ENCODE measurements at places on chromosomes 2 and 18.

- DNase-seq, result no peak
Observed at GRCh38 chr2:18301421-18302139, 258.9 kb downstream of the RDH14 start.

DNA sequence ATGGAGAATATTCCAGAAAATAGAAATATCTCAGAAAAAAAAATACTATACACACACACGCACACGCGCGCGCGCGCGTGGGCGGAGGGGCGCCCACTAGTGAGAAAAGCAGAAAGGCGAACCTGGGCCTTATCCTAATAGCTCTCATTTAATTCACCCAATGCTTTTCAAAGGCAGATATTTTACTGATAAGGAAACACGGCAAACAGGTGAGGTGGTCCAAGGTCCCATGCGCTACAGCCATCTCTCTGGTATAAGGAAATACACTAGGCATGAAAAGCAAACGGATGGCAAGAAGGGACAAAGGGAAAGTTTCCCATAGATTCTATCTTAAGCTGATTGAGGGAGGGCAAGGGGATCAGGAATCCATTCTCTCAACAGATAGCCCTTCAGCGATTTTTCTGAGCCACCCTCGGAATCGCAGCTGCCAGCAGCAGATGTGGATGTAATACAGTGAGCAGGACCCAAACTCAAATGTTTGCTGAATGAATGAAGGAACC lies 136.7 kb downstream of the TMEM247 start:
- DNase-seq, result no peak

GRCh38 chr2:157336137-157337010 lies 10.8 kb upstream of the ERMN start:
- DNase-seq, result no peak

GRCh38 chr2:122023059-122023864 lies 267.8 kb downstream of the TSN start:
- DNase-seq, result no peak

DNA sequence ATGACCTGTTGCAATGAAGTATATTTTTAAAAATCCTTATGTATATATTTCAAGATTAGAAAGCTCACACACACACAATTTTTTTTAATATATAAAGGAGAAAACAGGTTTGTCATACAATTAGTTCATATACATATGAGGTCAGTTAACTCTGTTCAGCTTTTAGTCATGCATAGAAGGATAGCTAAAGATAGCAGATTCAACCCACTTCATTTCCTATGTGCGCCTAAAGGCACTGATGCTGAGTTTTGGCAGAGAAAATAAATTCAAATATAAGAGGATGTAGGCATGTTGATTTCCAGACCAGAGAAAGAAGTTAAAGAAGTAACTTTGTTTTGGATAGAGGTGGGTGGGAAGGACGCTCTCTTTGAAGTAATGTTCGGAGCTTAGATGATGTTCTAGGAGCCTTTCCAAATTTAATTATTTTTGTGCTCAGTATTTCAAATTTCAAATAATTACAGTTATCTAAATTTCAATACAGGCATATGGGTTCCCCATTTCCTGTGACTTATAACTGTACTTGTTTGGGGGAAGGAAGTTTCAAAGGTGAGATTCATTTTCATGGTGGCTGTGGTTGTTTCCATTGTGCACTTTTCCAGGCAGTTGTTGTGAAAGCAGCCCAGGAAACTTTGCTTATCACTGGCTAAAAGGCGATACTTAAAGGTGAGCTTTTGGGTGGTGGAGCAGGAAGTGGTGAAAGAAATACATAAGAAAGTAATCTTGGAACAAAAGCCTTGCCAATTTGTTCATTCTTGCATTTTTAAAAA lies 523.4 kb upstream of the FANCL start:
- DNase-seq, result no peak

- no peak for DNase-seq
Observed at GRCh38 chr18:55328301-55328700, 259.7 kb downstream of the TCF4 start.

DNA sequence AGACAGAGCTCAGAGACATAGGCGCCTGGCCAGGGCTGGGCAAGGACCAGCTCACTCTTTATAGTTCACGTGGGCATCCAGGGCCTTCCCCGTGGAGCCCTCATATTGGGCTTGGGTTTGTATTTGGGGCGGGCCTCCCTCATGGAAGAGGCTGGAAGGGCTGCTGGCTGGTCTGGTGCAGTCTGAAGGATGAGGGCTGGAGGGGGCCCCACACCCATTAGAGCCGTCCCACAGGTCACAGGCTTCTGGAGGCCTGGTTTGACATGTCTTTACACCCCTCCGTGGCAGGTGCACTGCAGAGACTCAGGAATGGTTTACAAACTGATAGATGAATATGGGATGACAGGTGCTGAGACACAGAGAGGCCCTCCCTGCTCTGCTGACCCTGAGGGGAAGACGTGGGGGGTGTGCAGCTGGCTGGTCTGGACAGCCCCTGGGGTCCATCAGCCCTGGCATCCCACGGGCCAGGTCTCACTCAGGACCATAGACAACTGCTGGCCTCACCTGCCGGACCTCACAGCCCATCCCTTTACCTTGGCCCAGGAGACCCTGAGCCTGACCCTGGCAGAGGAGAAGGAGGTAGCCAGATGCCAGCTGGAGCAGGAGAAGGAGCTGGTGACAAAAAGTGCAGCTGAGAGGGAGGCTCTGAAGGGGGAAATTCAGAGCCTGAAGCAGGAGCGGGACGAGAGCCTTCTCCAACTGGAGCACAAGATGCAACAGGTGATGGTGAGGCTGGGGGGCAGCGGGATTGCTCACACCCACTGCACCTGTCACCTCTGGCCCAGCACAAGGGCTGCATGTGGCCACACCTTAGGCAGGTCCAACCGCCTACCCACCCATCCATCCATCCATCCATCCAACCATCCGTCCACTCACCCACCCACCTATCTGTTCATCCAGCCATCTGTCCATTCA lies 43.9 kb downstream of the CROCC2 start:
- DNase-seq, result no peak

- DNase-seq, result no peak
Observed at GRCh38 chr2:195044801-195045200, 612.2 kb upstream of the SLC39A10 start.

- DNase-seq, result no peak
Observed at GRCh38 chr2:8590938-8591337, 90.9 kb upstream of the ID2 start.

DNA sequence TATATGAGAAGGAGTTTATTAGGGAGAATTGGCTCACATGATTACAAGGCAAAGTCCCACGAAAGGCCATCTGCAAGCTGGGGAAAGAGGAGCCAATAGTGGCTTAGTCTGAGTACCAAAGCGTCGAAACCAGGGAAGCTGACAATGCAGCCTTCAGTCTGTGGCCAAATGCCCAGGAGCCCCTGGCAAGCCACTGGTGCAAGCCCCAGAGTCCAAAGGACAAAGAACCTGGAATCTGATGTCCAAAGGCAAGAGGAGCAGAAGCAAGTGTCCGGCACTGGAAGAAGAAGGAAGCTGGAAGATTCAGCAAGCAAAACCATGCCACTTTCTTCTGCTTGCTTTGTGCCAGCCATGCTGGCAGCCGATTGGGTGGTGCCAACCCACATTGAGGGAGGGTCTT lies 74.3 kb upstream of the NPAS2 start:
- no peak for DNase-seq

- DNase-seq, result no peak
Observed at GRCh38 chr2:38601463-38602135, 1.1 kb downstream of the HNRNPLL start.

- no peak for DNase-seq
Observed at GRCh38 chr2:239551206-239551605, 150.4 kb upstream of the HDAC4 start.

GRCh38 chr2:109218087-109218791 lies 89.2 kb downstream of the SH3RF3 start:
- no peak for DNase-seq

DNA sequence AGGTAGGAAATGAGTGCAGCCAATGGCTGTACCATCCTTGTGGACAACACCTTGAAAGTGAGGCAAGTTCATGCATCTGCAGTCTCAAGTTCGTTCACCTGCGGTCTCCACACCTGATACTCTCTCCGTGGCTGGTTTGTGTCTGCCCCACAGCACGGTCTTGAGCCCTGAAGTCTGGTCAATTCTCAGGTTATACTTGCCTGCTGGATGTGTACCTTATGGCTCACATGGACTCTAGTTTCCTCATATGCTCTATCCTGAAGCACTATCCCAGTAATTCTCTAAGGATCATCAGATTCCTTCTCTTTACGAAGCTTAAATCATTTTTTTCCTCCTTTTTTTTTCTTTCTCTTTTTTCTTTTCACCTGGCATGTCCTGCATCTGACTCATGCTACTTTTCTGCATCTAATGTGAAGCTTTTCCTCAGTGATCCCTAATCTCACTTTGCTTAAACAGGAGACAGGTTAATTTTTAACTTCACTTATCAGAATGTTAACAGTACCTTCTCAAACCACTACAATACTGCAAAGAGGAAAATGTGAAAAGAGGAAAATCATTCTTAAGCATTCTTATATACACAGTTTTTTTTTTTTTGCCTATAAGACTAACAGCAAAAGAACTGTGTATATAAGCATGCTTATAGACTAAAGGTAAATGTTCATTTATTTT lies 511.2 kb downstream of the SOX11 start:
- no peak for DNase-seq

DNA sequence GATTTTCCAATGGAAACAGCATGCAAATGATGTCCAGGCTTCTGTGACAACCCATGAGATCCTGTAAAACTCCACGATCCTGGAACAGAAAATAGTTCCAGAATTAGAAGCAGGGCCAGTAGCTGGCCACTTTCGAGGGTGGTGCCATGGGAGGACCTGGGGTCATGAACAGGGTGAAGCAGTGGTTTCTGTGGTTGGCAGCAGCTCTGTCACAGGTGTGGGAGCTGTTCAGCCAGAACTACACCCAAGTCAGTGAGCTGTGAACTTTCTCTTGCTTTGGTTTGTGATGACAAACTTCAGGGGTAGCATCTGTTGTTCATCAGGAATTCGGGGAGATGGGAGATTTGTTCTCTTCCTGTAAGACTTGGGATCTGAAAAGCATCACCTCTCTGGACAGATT lies 314.4 kb upstream of the NT5C1B start:
- no peak for DNase-seq

GRCh38 chr18:10242936-10243680 lies 211.3 kb upstream of the APCDD1 start:
- DNase-seq, result no peak

DNA sequence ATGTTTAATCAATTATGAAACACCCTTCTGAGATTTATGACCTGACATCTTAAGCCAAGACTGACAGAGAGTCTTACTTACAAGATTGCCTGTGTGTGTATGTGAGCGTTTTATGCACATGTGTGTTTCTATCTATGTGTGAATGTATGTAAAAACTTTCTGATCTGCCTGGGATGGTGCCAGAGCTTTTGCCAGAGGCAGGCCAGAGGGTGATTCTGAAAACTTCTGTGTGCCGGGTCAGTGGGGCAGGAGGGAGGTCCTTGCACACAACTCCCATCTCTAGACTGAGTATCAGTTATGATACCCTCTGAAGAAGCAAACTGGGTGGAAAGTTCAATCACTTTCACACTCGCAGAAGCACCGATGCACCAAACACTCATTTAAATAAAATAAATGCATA lies 335.0 kb upstream of the NT5C1B start:
- DNase-seq, result no peak

DNA sequence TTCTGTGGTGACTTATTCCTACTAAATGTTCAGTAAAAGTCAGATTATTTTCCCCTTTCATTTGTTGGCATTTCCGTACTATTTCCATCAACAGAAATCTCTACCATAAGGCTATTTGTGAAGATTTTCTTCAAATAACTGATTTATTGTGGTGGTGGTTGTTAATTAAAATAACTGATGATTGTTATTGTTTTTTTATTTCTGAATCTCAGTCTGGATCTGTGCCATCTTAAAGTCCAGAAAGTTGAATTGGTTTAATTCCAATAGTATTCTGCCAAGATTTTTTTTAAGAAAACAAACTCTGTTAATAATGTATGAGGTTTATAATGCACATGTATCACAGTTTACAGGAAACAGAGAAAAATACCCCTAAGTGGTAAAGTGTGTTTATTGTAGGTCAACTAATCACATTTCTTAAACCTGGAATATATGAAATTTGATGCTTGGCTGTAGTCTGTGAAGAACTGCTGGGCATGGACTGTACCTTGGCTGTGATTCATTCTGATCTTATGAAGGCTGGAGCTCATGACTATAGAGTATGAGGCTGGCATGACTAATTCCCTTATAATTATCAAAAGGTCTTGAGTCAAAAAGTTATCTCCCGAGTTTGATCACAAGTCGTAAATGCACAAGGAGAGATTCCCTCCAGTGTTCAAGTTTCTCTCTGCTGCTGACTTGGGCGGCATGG lies 134.2 kb upstream of the RND3 start:
- no peak for DNase-seq

DNA sequence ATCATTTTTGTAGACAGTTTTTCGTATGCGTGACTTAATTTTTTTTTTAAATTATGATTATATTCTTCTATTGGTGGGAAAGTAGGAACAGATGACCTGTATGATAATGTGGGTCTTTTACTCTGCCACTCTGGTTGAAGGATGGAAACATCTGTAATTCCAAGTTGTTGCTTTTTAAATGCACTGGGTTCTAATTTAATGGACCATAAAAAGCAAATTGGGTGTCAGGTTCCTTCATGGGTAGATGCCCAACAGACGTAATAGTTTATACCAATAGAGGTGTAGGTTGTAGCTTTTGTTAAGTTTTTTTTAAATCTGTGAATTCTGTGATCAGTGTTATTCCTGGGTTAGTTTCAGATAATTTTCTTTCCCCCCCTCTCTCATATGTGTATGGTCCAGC lies 117.6 kb downstream of the MAP4K4 start:
- DNase-seq, result no peak

GRCh38 chr2:67037655-67038054 lies 359.5 kb upstream of the ETAA1 start:
- no peak for DNase-seq

DNA sequence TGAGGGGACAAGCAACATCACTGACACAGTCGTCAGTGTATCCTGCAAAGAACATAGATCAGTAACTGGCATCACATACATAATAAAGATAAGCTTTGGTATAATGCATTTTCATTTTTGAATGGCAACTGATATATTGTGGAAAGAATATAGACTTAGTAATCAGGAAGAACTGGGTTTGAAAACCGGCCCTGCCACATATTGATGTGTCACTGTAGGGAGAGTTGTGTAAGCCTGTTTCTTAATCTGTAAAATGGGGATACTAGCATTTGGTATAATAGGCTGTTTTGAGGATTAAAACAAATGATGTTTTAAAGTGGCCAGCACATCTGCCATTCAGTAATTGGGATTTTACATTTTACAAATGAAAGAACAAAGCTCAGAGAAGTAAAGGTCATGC lies 277.8 kb upstream of the CNTNAP5 start:
- DNase-seq, result no peak

- DNase-seq, result no peak
Observed at GRCh38 chr2:27720004-27720551, 51.4 kb upstream of the MRPL33 start.

- no peak for DNase-seq
Observed at GRCh38 chr18:11251891-11252270, 102.5 kb upstream of the PIEZO2 start.

Data from activated naive CD4-positive, alpha-beta T cell (primary cell).